ENCODE measurements at places on chromosomes 5 and 9.

DNA sequence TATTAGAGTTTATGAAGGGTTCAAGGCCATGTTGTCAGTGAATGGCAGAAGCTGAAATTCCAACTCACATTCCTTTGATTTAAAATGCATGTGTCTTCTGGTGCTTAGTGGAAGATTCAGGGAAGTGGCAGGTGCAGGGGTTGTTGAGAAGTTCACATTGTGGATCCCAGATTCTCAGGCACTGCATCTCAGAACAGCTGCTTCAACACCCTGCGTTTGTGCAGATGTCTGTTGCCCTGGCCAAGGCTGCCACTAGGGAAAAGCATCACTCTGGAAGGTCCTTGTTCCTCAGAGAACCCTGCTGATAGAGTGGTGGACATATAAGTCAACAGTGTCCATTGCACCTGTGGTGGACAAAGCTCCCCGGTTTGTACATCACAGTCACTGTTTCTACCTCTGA is 162.7 kb downstream of the PAPPA start:
- DNase-seq: no peak

- DNase-seq: no peak
Observed at GRCh38 chr5:58406394-58406793, 53.5 kb downstream of the PLK2 start.

DNA sequence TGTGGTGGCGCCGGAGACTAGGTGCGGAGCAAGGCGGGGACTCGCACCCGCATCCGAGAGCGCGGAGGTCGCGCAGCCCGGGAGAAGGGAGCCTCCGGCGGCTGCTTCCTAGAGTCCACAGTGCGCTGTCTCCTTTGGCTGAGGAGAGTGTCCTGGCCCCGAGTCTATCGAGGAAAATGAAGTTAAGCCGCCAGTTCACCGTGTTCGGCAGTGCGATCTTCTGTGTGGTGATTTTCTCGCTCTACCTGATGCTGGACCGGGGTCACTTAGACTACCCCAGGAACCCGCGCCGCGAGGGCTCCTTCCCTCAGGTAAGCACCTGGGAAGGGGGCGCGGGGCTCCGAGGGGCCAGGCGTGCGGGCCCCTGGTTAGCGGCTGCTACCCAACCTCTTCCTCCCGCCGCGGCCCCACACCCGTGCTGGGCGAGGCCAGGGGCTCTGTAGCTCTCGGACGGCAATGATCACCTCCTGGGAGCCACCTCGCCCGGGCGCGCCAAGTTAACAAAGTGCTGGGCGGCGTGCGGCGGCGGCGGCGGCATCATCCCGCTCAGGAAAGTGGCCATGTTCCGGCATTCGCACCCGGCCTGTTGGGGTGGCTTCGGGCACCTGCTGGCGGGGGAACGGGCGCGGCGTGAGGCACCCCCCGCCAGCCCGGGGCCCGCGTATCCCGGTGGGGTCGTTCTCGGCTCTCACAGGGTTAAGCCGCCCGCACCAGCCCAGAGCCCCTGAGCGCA is 681 bp downstream of the MAN2A1 start:
- no peak for DNase-seq

DNA sequence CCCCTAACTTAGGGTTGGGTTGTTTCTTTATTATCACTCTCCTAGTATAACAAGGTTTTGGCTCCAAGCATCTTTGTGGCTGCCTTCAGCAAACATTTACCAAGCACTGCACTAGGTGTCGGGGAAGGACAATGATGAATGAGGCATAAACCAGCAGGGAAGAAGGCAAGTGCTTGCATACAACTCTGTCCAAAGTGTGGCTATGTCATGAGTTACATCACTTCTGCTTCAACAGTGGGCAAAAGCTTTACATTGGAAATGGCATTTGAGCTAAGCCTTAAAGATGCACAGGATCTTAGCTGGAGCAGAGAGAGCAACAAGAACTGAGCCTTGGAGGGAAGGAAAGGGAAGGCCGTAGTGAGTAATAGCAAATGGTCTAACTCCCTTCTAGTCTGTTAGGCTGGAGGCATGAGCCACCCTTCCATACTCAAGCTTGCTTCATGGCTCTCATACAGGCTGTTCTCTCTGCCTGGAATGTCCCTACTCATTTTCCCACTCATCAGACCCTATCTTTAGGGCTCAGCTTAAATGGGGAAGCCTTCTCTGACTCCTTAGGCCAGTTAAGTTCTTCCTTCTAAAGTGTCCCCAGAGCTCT is 121.8 kb downstream of the SEMA6A start:
- DNase-seq: no peak

- no peak for DNase-seq
Observed at GRCh38 chr5:150070821-150071220, 15.5 kb downstream of the CSF1R start.

- DNase-seq: no peak
Observed at GRCh38 chr5:32584646-32585045, 711 bp upstream of the SUB1 start.

- peak; percentile 22 for DNase-seq
Observed at GRCh38 chr5:172683645-172684471, 42.8 kb downstream of the NEURL1B start.

GRCh38 chr9:126927419-126927818 is 12.8 kb downstream of the RALGPS1 start:
- no peak for DNase-seq

DNA sequence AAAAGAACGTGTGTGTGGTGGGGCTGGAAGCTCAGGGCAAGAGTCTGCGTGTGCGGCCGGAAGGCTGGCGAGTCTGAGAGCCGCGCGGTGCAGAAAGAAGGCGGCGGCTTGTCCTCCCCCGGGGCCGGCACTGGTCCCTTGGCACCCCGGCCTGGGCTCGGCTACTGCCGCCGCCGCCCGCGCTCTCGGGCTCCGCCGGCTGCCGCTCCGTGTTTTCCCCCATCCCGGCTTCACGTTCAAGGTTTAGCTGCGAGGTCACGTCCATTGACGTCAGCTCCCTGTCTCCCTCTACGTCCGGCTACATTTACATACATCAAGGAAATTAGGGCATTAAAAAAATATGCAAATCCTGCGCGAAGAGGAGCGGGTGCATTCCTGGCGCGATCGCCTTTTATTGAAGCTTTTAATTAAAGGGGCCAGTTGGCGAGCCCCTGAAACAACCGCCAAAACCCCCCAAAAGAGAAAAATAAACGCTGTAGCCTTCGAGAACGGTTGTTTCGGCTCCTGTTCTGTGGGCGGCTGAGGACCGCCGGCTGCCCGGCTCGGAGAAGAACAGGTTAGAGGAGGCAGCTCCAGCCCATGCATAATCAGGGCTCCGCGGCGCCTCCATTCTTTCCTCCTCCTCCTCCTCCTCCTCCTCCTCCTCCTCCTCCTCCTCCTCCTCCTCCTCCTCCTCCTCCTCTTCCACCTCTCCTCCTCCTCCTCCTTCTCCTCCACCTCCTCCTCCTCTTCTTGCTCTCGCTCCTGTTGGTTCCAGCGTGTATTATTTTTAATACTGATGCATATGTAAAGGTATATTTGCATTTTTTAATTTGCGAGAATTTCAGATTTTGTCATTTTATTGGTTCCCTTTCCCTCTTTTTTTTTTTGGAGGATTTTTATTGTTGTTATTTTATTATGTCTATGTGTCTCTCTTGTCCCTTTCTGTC is 207.0 kb downstream of the MEF2C start:
- DNase-seq: no peak

GRCh38 chr5:67028371-67028770 is 168.2 kb downstream of the CD180 start:
- no peak for DNase-seq

GRCh38 chr9:33455945-33456344 is 8.6 kb upstream of the AQP3 start:
- no peak for DNase-seq

DNA sequence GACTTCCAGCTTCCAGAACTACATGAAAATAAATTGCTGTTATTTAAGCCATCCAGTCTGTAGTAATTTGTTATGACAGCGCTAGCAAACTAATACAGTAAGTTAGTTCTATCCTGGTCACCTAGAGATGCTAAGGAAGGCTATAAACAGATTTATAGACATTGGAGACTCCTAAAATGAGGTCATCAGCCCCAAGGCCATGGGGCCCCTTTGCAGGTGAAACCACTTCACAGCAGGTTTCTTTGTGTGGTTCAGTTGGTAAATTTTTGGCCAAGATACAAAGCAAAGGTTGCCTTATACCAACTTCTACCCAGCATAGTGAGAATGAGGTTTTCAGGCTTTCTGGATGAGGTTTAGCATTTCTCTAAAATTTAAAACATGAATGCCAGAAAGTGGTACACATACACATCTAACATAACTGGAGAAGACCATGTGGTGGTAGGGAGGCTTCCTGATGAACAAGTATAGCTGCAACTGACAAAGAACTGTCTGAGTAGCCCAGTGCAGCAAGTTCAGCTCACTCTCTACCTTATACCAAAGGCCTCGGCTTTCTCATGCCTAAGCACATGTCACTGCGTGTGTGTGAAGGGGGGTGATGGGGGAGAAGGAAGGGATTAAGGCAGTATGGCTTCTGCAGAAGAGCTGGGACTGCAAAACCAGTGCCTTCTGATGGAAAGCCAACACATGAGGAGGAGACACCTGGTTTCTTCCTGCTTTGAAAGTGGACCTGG is 264.6 kb upstream of the TAS2R1 start:
- DNase-seq: no peak

DNA sequence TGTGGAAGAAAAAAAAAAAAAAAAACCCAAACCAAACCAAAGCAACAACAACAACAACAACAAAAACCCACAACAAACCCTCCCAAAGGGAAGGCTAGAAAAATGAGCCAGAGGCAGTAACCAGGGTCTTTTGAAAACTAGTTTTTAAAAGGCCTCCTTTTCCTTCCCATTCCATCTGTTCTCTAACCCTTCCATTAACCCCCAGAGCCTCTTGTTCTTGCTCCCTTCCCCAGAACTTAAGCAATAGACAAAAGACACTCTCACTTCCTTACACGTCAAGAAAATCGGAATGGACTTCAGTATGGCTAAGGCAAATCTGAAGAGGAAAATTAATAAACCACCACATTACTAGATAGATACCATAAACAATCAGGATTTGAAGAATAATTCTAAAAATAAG is 292.8 kb downstream of the ARL15 start:
- no peak for DNase-seq

DNA sequence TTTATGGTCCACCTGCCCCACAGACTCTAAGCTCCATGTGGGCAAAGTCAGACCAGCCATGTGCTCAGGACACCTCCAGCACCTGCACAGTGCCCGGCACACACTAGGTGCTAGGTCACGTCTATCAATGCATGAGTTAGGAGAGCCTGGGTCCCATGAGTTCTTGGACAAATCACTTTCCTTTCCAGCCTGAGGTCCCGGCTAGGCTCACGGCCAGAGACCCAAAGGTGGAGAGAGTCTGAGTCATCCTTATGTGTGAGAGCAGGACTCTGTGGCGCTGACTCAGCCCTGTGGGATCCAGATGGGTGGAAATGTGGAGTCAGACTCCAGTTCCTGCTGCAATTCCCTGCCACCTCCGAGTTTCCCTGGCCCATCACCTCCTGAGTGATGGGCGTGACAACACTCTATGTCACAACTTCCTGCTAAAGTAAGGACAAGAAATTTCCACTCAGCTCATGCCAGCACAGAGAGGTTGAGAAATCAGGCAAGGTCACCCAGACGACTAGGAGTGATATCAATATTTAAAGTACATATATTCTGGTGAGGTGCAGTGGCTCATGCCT is 2.5 kb upstream of the ST6GALNAC4 start:
- no peak for DNase-seq

- DNase-seq: no peak
Observed at GRCh38 chr9:24582146-24583126, 36.7 kb upstream of the IZUMO3 start.

DNA sequence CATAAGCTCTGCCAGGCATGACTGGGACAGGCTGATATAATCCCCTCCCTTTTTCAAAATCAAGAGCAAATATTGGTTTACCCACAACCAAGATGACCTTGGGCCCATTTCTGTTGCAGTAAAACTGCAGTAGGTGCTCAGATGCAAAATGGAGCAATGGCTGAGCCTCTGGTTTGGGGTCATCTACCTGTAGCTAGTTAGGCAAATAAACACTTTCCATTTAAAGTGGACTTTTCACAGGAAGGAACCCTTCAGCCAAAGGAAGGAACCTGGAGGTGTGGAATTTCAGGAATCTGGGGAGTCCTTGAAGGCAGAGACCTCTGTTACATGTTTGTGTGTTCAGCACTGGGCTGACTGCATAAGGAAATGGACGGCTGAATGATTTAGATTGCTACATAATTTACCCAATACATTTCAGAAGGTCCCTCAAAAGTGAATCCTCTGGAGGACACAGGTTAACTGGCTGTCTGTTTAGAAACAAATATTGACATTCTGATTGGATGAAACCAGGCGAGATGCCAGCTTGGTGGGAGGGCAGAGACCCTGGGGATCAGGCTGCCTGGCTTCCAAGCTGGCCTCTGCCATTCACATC is 170.1 kb upstream of the ZNF618 start:
- no peak for DNase-seq

DNA sequence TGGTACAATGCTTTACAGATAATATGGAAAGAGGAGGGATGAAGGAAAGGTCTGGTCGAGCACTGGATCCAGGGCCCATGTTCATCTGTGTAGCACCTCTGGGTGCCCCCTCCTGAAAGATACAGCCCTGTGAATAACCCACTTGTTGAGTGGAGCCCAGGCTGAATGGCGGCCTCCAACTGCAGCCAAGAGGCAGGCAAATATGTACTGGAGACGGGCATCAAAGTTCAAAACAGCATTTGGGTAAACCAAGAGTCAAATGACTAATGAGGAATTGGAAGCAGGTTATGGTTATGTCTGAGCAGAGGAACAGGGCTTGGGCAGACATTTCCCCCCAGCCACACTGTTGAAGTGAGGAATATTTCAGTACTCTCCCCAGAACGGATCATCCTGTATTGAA is 1.1 kb downstream of the C9 start:
- no peak for DNase-seq

DNA sequence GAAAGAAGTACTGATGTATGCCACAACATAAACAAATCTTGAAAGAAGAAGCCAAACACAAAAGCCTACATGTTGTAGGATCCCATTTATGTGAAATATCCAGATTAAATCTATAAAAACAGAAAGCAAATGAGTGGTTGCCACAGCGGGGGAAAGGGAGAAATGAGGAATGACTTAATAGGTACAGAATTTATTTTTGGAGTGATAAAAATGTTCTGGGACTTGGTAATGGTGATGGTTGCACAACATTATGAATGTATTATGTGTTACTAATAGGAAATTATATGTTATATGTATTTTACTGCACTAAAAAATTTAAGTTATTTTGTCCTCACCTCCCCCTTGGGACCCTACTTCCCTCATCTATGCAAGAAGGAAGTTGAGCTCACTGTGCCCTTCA is 16.4 kb upstream of the TTC1 start:
- DNase-seq: no peak

All from stimulated activated CD4-positive, alpha-beta T cell treated with anti-CD3 and anti-CD28 coated beads, Interleukin-15, amount 100 ng/mL, for 48 hours (primary cell).